ENCODE measurements at places on chromosomes 11 and 22.
A peak's percentile ranks its signal among the peaks of the same experiment; 100 is the strongest.

GRCh38 chr11:117929916-117930570 is 841 bp upstream of the TMPRSS13 start:
- DNase-seq, result no peak

GRCh38 chr22:50298937-50299784 is 8.3 kb downstream of the PLXNB2 start:
- no peak for DNase-seq

DNA sequence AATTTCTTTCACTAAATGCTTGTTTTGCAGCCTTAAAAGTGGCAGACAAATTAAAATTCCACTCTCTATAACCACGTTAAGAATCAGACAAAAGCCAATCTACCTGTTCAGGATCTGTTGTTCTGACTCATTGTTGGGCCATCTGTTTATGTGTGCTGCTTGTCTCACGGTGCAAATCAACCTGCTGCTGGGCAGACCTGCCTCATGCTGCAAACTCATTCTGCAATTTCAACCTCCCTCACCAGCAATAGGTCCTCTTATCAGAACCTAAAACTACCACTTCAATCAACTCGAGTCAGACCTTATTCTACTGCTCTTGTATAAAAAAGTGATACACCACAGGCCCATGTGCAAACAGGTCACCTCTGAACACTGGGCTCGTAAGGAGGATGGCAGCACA is 75.1 kb downstream of the LARGE2 start:
- no peak for DNase-seq

GRCh38 chr22:17152340-17152739 is 6.7 kb downstream of the HDHD5 start:
- DNase-seq, result no peak

- no peak for DNase-seq
These were observed 1.3 kb downstream of the CST6 start for GRCh38 chr11:66012946-66013761.

GRCh38 chr11:15770798-15771414 is 585.4 kb downstream of the SOX6 start:
- no peak for DNase-seq

GRCh38 chr11:85884581-85885021 is 29.4 kb downstream of the CCDC83 start:
- no peak for DNase-seq

- DNase-seq, result no peak
These were observed 61.1 kb upstream of the SLC35C1 start for GRCh38 chr11:45743556-45744468.

DNA sequence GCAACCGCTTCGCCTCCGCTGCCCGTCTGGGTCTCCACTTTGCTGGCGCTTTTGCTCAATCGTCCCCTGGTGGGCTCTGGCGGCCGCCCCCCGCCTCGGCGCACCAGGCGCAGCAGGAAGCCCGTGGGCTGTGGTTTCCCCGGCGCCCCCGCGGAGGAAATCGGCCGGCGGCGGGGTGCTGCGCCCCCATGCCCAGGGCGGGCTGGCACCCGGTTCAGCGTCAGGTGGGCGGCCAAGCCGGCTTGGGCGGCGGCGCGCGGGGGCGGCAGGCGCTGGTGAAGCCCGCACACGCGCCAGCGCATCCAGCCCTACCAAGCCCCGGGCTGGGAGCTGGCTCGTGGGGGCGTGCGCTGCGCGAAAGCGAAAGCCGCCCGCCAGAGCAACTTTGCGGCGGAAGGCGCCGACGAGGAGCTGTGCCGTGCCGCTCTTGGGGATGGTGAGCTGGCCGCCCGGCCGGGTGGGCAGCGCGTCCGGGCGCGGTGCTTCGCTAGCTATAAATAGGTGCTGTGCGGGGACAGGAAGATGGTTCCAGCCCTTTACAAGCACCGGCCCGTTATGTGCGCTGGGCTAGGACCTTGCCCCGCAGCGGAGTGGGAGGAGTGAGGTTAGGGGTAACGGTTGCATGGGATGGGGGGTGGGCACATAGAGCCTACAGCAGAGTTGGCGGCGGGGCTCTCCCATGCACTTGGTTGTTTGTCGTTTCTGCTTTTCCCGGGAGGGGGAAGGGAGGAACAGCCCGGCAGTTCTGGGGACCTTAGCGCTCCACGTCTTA is 25.0 kb upstream of the SUSD2 start:
- DNase-seq, result peak; percentile 27

DNA sequence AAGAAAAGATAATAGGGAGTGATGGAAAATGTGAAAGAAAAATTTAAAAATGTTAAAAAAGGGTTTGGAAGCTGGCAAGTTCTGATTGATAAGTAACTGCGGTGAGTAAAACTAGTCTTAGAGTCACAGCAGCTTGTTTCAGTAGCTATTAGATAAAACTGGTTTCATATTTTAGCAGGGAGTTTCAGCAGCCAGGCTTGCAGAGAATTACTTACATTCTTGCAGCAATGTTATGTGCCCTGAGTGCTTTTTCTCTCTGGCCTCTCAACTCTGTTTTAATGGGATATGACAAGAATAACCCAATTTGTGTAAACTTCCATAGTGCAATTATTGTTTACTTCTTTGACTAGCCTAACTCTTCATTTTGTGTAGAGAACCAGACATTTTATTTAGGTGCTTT is 33.6 kb downstream of the PPME1 start:
- DNase-seq, result no peak

GRCh38 chr11:19814421-19814820 is 101.8 kb downstream of the NAV2 start:
- DNase-seq, result no peak

DNA sequence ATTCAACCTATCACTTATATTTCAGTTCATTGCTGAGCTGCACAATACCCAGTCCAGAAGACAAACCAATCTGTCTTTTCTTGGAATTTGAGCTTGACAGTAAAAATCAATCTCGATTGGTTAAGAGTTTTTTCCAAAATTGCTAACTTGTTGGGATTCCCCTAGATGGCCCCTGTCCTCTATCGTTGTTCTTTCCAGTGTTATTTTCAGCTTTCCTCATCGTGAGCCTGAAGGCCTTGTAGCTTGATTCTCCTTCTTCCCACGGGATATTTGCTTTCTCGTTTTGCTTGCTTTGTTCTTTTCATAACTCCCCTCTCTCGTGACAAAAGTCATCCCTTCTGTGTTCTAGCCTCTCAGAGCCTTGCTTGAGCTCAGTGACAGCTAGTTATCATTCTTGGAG is 3.1 kb downstream of the OR8B8 start:
- no peak for DNase-seq

DNA sequence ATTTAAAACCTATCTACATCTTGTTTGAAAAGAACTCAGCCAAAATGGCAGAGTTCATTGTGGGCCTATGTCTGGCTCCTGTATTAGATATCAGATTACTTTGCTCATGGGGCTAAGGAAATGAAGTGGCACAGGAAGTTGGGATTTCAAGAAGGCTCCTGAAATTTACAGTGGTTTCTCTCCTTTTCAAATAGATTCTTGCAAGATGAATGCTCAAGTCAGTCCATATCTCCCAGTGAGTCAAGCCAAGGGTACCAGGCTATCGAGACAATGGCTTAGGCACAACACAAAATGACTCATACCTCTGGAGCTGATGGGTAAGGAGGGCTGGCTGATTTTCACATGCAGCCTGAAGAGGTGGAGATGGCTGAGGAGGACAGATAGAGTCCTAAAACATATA is 24.1 kb upstream of the APOA1 start:
- DNase-seq, result no peak

DNA sequence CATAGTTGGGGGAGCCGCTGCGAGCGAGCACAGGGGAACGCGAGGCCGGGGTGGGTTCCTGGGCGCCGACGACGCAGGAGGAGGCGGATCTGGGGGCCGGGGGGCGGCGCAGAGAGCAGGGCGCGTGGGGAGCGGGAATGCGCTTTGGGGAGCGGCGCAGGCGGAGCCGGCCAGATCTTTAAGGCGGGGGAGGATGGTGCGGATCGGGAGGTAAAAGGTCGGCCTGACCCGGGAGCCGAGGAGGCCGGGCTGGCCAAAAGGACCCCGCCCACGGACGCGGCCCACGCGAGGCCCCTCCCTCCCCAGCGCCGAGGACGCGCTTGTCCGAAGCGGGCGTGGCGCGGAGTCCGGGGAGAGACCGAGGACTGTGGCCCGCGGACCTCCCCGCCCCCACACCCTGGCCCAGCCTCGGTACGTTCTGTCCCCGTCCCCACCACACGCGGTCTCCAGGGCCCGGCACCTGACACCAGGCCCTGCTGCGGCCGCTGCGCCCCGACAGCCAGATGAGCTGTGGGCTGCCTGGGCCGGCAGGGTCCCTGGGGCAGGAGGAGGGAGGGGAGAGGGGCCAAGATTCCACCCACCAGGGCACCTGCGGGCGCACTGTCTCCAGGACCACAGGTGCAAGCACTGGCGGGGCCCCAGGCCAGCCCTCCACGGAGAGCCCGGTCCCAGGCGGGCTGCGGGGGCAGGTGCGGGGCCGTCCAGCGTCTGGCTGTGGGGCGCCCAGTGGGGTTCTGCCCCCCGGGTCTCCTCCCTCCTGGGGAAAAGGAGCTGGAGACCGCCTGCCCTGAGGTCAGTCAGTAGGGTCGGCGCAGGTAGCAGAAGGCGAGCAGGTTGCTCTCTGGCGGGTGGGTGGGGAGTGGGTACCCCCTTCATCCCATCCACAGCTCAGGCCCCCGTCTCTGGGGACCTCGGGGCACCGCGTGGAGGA is 10.9 kb downstream of the PIM3 start:
- peak; percentile 75 for DNase-seq

DNA sequence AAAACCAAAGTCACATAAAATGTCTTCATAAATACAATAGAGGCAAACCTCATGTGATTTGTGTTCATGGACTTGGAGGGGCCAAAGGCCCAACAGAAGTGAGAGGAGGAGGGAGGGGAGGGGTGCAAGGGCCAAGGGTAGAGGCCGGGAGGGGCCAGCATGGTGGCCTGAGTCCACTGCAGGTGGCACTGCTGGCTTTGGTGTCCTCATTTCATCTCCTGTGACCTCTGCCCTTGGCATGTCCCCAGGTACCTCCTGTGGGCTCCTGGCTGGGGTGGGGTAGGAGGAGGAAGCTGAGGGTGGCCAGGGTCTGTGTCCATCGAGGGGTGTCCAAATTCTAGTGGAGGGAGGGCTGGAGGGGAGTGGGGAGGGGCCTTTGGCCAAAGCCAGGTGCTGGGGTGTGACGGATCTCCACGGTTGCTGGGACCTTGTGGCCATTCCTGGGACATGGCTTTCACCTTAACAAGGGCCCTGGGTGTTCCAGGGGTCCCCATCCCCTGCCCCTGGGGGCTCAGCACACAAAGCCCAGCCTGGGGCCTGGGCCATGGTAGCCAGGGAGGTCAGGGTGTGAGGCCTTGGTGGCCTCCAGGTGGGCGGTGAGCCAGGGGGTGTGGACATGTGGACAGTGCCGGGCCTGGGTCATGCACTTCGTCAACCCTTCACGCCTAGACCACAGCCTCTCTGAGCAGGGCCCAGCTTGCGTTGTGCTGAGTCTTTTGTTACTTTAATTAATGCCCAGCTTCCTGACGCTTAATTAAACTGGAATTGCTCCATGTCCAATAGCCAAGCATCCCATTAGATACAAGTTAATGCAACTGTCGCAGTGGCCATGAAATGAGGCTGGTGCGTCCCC is 20.7 kb upstream of the CCDC188 start:
- no peak for DNase-seq

DNA sequence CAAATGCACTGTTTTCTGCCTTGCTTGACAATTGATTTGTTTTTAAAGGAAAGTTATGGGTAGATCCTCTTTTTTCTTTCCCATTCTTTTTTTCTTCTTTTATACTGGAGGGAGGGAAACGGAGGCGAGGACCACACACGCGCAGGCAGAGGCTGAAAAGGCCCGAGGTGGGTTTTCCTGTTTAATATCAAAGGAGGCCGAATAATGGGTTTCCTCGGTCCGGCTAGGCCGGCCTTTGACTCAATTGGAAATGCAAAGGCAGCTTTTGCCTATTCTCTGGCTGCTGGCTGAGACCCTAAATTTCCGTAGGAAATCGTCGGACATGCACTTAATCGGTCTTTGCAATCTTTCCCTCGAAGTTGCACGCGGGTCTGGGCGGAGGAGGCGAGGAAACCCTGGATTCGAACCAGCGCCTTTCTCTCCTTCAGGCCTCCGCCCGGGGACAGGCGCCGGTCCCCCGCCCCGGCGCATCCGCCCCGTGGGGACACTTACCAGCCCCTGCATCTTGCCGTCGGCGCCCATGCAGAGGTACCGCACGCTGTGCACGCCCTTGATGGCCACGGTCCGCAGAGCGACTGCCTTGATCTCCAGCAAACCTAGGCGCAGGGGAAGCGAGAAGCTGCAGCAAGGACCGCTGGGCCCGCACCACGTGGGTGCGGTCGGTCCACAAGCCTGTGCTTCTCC is 911 bp downstream of the FGF19 start:
- DNase-seq, result no peak

GRCh38 chr11:11178671-11179638 is 174.1 kb downstream of the CSNK2A3 start:
- no peak for DNase-seq

DNA sequence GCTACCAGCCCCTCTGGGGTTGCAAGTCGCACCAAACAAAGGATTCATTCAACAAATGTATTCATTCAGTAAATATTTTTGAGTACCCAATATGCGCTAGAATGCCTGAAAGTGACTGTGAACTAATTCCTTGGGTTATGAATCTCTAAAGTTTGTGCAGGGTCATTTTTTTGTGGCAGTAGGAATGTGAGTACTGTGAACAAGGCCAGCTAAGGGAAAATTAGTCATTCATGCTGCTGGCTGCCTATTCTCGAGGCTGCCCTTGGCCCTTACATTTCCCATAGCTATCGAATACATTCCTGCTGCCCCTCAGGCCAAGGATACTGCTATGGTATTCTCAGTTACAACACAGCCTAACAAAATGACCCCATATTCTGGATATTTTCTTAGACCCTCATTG is 141.6 kb downstream of the TRPC6 start:
- no peak for DNase-seq

DNA sequence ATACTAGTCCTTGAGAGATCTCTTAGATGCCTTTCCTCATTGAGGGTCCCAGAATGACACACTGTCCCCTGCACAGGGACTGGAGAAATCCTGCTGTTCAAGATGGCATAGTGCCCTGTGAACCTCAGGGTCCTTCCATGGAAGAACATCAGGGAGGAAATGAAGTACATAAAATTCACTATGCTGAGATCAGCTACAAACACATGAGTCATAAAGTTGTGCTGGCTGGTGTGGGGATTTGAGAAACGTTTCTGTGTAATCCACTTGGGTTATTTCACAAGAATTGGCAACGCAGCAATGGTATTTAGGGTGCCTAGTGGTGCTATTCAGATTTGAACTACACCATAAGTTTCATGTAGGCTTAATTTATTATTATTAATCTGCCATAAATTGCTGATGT is 174.4 kb downstream of the MAML2 start:
- DNase-seq, result no peak

DNA sequence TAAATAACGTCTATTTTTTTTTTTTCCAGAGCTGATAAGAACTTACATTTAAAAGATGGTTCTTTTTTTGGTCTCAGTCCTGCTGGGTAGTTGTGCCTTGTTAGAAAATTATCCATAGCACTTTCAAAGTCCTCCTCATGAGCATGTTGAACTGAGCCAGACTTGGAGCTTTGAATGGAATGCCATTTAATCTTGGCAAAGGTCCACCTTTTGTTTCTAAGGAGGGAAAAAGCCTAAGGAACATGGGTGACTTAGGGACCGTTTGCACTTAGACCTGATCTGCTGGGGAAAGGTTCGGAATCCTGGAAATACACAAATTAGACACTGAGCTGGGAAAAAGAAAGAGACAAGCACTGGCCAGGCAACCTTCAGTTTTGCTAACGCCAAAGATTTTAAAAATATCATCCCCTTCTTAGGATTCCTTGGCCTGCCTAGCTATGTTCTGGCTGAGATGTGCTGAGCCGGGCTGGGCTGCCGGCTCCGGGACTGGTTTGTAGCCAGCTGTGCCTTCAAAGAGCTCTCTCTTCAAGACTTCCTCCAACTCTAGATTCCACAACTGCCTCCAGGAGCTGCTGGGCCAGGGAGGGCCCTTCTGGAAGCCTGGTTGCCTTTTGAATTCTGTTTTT is 67.4 kb downstream of the ENDOD1 start:
- no peak for DNase-seq

- no peak for DNase-seq
These were observed 54.9 kb downstream of the LINC01488 start for GRCh38 chr11:69536406-69536805.
